ENCODE measurements at places on chromosomes 1 and 21.
A peak's percentile ranks its signal among the peaks of the same experiment; 100 is the strongest.

- DNase-seq: peak; percentile 31
Measured at GRCh38 chr1:199018471-199019135, 379.8 kb downstream of the PTPRC start.

DNA sequence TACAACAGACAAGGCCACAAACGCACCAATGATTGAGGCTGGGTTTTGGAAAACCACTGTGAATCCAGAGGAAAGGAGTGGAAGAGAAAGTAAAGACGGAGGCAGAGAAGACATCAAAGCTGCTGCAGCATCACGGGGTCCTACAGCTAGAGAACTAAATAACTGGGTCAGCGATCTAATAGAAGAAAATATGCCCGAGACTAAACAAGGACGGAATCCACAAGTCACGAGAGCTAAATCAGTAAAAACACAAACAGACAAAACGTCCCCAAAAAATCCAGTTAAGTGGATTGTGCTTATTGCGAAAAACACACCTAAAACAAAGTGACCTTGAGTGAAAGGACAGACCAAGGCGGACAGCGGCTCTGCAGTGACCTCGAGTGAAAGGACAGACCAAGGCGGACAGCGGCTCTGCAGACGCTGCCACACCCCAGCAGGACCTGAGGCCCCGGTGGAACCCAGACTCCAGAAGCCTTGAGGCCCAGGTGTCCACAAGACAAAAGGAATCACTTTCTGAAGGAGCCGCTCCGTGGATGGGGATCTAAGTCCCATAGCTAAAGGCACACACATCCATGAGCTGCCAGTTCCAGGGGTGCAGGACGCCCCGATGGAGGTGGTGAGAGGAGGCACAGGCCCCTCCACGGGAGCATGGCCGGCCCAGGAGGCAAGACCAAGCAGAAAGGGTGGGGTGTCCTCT lies 6.0 kb downstream of the FTCD start:
- DNase-seq: no peak

DNA sequence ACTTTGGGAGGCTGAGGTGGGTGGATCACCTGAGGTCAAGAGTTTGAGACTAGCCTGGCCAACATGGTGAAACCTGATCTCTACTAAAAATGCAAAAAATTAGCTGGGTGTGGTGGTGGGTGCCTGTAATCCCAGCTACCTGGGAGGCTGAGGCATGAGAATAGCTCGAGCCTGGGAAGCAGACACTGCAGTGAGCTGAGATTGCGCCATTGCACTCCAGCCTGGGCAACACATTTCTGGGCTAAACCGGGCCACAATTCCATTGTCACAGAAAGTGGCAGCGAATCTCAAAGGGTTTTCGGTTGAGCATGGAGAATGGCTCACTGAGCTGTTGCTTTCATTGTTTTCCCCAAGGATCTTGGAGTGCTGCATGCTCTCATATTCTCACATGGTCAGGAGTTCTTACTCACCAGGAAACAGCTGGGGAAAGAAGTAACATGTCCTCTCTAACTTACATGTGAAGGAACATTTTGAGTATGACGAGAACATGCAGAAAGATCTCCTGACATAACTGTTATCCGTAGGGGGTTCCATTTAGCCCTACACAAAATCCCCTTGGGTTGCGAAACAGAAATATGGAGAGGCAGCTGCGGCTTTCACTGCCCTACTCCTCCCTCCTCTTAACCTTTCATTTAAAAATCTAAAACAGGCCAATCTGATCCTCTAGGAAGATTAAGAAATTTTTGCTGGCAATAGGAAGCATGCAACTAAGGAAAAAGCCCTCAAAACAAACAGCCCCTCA lies 341.1 kb downstream of the PCP4 start:
- DNase-seq: no peak

- DNase-seq: no peak
Measured at GRCh38 chr21:44907225-44907965, 13.3 kb downstream of the ITGB2 start.

Data from NCI-H82 (cell line).